Right renal pelvis (tissue), 4 donors: ENCODE measurements at places on chromosomes 6 and 20.

GRCh38 chr20:22449188-22449973, 135.0 kb downstream of the FOXA2 start:
- no peak for DNase-seq

DNA sequence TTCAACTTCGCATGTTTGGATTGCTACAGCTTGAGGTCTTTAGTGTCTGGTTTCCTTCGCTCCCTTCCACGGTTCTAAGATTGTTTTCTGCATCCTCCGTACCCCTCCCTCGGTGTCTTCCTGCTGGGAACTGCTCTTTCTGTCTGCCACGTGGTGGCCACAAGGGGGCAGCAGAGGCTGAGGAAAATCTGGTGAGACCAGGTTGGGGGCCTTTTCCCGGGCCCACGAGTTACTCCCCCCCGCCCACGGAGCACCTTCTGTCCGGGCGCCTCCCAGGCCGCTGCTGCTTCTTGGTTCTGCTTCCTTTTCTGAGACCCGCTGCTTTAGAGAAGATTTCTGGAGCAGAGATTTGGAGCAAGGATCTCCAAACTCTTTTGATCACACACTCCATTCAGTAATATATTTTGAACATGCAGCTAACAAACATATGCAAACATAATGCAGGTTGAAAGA, 21.1 kb upstream of the NOTCH4 start:
- peak; percentile 72 for DNase-seq

DNA sequence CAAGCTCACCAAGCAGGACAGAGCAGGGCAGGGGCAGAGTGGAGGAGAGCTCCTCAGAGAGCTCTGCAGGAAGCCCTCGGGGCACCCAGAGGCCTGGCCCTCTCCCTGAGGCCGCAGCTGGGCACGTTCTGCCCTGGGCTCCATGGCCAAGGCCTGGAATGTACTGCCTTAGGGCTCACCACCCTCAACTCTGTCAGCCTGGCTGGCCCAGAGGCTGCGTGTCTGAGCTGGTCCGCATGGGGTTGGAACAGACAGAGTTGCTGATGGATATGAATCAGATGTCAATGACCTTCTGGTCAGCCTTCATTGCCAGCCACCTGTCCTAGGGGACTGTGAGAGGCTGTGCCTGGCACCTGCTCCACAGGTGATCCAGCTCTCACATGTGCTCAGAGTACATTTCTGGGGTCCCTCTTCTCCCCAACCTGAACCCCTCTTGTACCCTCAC, 33.2 kb upstream of the PCMTD2 start:
- DNase-seq = no peak

DNA sequence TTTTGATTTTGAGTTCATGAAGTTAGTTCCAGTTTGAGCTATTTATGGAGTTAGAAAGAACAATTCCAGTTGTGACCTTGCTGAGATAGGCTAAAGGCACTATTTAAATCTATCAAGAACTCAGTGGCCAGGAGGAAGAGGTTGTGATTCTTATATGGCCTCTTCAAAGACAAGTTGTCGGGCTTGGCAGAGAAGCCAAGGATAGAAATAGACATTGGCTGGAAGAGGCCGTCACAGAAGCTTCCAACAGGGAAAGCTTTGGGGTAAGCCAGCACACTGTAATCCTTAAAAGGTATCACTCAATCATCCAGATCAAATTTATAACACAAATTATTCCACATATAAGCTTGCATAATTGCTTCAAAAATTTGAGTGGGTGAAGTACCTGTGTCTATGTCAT, 286.1 kb downstream of the SYNE1 start:
- no peak for DNase-seq

- DNase-seq = no peak
These were observed 4.4 kb upstream of the RBM24 start for GRCh38 chr6:17276766-17277165.

DNA sequence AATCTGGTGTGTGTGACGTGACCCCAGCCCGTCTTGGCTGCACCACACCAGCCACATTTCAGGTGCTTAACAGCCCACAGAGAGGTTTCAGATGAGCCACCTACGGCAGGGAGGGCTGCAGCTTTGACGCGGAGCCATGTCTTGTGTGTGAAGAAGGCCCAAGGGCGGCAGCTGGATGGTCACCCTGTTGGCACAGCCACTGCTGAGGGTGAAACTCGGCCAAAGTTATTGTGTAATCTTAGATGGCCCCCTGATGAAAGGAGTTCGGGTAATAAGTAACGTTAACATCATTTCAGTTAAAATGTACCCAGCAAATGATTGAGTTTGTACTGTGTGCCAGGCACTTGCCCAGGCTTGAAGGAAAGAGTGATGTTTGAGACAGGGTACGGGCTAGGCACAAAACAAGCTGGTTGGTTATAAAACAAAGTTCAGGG, 97.2 kb downstream of the SSR1 start:
- no peak for DNase-seq

DNA sequence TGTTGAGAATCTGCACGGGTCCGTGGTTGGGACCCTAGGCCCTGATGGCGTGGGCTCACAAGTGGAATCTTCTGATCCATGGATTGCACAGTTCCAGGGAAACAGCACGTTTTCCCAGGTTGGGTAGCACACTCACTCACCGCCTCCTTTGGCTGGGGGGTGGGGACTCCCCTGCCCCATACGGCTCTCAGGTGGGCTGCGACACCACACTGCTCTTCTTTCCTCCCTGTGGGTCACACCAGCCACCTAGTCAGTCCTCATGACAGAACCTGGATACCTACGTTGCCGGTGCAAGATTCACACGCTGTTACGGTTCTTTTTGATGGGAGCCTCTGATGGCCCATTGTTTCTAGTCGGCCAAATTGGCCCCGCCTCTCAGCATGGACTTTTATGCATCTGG, 312.0 kb downstream of the MMUT start:
- no peak for DNase-seq

GRCh38 chr6:137496368-137496767, 2.2 kb upstream of the OLIG3 start:
- no peak for DNase-seq
